Activated B cell treated with CpG ODN at 0.5 μM for 24 hours (primary cell): ENCODE measurements at places on chromosomes 11 and 22. TPM values are rescaled to one million over a fixed set of nuclear protein-coding genes. Genes with fewer than 3 reads are reported as not detected.

- no peaks in the 10 kb centered on the region for H3K36me3 ChIP-seq
- no peak overlapping the region for H3K27ac ChIP-seq
- H3K4me1 ChIP-seq: no peaks in the 10 kb centered on the region
- DNase-seq: no peak
- no peak overlapping the region for H3K4me3 ChIP-seq
These were observed 150.7 kb downstream of the CCDC34 start for GRCh38 chr11:27212248-27212780.

DNA sequence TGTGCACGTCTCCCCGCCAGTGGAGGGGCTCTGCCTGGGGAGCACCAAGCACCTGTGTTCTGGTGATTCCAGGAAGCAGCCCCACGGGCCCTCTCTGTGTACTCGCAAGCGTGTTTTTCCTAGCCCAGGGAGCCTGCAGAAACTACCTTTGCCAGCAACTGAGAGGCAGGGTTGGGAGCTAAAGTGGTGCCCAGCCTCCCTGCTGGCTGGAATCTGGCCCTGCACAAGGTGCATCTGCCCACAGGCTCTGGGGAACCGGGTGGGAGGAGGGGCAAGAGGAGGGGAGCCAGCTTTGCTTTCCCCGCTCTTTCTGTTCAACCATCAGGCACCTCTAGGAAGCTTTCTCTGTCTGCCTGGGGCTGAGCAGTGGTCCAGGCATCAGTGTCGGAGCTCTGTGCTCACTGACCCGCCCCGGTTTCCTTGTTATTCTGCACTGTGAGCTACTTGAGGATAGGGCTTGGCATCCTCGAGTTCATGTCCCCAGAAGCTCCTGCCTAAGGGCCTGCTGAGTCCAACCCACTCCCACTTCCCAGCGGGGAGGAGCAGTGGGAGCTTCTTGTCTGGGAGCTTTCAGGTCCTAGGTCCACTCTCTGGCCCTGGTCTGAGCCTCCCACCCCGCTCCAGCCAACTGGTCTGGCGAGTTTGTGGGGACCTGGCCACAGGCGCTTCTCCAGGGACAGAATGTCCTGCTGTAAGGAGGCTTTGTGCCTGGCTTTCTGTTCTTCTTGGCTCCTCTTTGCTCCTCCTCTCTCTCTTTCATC is 14.9 kb downstream of the DAGLA start:
- H3K36me3 ChIP-seq: no peaks in the 10 kb centered on the region
- H3K27me3 ChIP-seq: peaks cover 8% of the 10 kb centered on the region
- DNase-seq: no peak
- H3K4me1 ChIP-seq: peaks cover 16% of the 10 kb centered on the region

The GSTP1 gene
- total RNA-seq: 331 and 362 TPM in 2 replicates

The GGT1 gene
- 7.3 and 7.6 TPM in 2 replicates for total RNA-seq
